ENCODE measurements at places on chromosomes 4 and X.

DNA sequence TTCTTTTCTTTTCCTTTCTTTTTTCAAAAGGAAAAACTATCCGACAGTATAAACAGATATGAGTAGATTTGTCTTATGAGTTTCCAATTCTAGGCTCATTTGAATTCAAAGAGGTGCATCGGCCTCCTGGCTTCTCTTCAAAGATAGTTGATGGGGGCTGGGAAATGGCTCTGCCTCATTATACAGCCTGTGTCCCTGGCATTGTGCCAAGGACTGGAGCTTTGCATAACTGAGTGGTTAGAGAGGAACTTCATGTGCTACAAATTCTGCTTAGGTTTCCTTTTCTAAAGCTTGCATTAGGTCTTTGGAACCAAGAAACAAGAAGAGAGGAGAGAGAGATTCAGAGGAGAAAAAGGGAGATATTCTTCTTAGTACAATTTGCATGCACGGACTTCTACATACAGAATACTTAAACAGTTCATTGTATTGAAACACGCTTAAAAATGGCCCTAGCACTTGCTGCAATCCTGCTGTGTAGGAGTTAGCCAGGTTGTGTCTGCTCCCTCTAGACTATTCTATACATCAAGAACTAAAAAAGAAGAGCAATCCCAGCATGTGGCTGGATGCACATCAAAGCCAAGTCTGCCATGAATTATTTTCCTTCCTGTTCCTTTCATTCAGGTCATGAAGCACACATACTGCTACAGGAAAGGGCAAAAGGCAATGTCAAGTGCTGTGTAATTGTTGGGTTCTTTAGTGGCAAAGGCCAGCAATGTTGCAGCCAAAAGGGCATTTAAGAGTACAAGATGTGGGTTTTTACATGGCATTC lies 70.9 kb downstream of the INTS12 start:
- no peak for DNase-seq

DNA sequence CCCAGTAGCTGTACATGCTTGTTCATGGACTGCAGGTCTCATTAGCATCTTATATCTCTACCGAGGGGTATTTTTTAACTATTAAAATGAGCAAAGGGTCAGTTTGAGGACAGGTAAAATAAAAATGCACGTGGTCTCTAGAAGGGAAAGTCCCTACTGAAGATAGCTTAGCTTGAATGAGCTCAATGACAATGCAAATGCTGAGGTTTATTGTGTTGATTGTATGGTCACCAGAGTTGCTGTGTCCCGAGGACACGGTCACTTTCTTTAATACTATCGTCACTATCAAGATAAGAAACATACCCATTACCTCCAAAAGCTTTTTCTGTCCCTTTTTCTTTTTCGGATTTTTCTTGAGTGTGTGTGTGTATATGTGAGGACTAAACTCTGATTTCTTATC lies 250.5 kb upstream of the PRKX start:
- no peak for DNase-seq

- no peak for DNase-seq
These were observed 7.1 kb upstream of the CNOT6L start for GRCh38 chr4:77826275-77826674.

DNA sequence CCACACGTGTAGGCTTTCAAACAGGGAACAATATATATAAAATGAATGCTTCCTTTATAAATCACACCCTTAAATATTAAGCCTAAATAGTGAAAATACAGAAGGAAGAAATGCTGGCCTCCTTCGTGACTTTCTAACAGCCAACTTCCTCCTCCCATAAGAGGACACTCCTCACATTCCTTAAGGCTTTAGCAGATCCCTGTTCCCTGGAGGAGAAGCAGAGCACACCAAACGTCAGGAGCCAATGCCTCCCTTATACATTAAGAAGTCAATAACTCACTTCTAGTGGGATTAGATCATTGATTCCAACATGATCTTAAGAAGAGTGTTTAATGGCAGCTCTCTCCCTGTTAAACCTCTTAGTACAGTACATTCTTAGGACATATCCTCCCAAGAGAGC lies 108.4 kb upstream of the FAM241A start:
- peak; percentile 25 for DNase-seq

DNA sequence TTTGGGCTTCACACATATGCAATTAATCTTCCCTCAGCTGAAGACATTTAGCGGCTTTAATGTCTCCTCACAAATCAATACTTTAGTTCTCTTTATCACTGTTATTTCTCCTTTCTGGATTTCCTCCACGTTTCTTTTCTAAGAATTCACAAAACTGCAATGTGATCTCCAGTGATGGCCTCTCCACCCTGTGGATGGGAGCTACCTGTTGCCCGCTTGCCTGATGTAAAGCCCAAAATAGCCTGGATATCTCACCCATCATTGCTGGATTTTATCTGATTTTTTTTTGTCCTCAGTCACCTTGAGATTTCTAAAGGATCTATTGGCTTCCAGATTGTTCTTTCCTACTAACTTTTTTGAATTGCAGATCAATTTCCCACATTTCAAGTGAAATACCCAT lies 129.3 kb upstream of the FAM241A start:
- no peak for DNase-seq

DNA sequence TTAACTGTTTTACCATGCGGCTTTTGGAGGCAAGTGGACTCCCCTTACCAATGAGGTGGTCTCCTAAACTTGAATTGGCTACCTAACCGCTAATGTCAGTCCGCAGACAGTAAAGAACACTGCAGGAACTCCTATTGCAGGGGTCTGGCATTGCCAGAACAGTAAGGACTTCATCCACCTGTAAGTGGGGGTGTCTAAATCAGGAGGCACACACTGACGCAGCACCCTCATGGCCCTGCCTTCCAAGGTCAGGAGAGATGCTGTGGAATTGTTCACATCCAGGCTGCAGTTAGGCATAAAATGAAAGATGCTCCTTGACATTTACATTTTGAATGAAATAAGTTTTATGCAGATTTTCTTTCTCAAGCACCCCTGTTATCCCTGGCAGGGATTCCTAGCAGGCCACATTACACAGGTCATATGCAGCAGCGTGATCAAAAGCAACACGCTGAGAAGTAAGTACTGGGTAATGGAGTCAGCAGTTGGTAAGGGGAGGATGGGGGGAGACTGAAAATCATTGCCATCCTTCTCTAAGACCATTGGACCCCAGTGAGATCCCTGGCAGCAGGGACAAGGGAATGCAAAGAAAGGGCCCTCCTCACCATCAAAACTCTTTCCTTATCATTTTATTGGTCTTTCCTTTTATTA lies 3.8 kb downstream of the PPARGC1A start:
- no peak for DNase-seq

GRCh38 chr4:45121426-45121975 lies 395.1 kb upstream of the GNPDA2 start:
- no peak for DNase-seq

DNA sequence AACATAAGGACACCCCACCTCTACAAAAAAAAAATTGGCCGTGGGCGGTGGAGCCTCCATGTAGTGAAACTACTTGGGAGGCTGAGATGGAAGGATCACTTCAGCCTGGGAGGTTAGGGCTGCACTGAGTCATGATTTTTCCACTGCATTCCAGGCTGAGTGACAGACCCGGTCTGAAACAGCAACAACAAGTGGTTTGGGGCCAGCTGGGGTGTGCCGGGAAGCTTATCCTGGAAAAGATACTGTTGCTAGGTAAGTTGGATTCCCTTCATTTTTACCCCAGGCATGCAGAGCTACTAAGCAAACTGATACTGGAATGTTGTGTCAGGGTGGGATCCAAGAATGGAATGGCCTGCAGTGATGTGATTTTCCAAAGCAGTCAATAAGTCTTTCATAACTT lies 57.0 kb downstream of the XAGE2 start:
- DNase-seq, result peak; percentile 1

- DNase-seq, result peak; percentile 69
These were observed 10.1 kb upstream of the BMP2K start for GRCh38 chr4:78766026-78766425.

DNA sequence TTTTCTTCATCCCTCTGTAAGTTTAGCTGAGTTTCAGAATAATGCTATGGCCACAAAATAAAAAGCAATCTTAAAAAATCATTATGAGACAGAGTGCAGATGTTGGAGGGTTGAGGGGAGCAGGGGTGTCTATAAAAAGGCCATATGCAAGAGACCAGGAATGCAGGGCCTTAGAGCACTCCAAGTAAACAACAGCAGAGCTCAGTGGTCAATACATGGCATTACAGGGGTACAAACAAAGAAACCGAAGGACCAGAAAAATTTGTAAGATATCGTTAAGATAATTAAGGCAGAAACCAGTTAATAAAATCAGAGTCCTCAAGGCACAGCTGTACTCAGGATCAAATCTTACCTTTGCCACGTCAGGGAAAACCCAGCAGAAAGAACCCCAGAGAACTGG lies 28.4 kb upstream of the NDST3 start:
- no peak for DNase-seq

DNA sequence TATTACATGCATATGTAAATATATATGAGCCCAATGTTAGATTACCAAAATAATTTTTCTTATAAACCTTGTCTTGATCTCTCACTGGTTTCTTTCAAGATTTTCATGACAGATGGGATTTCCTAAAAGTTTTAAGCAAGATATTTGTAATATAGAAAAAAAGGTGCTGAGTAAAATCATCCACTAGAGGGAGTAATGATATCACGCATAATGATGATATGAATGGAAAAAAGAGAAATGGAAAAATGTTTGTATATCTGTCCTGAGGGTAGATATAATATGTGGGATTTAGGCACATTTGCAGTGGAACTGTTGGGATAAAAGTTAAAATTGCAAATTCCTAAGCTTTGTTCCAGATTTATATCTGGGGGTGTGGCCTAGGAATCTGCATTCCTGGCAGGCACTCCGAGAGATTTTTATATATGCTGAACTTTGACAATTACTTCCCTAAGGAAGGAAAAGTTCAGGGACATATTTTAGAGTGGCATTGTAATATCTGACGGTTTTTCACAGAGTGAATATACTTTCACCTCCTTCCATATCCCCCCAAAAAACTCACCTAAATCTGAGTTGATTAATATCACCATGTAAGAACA lies 60.5 kb downstream of the TMA16 start:
- DNase-seq, result no peak

DNA sequence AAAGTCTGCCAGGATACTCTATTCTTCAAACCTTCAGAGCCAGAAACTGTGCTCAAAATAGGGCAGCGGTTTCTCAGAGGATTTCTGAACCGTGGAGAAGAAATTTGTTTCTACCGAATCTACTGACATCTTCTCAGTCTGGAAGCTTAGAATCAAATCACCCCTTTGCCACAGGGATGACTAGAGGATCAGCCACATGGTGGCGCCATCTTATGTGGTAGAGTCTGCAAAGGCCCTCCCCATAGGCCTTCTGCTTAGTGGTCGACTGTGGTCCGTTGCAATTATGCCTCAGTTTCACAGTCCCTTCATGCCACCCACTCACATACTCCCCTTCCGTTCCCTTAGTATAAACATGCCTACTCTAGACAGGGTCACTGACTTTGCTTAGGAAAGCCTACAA lies 680.7 kb upstream of the SPANXN1 start:
- no peak for DNase-seq

- no peak for DNase-seq
These were observed 674.1 kb downstream of the RAPGEF2 start for GRCh38 chr4:159776961-159777360.

DNA sequence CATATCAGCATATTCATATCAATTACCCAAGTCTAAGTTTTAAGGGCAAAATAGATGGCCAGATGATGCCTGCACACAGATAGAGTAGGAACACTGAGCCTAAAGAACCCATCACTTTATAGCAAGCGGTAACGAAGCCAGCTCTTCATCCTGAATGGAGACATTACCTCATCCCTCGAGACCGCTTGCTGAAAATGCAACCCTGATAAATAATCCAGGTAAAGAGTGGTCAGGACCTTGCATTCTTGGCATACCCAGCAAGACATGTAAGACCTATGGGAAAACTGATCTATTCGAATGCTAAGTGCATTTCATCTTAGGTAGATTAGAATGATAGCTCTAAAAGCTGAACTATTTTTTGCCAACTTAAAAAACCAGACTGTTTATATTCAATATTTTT lies 25.3 kb downstream of the DCHS2 start:
- DNase-seq, result no peak

GRCh38 chr4:105594099-105595010 lies 41.9 kb downstream of the ARHGEF38 start:
- DNase-seq, result no peak

DNA sequence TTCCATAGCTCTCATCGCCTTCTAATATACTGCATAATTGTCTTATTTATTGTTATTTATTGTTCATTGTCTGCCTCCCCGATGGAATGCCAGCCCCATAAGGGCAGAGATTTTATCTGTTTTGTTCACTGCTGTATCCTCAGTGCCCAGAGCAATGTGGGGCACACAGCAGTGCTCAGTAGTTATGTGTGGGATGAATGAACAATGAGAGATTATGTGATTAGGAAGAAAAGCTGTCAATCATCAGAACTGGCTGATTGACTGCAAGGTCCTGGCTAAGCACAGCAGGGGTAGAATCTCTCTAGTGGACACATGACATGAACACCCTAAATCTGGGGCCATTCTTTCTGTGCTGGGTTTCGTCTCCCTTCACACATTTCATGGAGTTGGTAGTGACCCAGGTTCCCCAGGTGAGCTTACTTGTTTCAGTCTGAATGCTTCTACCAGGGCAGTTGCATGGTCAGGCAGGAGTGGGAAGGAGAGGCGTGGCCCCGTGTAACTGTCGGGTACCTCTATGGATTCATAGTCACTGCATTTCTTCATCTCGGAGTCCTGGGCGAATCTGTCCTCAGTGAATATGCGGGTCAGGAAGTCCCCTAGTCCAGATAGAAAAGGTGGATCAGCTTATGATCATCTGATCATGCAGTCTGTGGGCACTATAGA lies 12.6 kb downstream of the PPEF2 start:
- no peak for DNase-seq

DNA sequence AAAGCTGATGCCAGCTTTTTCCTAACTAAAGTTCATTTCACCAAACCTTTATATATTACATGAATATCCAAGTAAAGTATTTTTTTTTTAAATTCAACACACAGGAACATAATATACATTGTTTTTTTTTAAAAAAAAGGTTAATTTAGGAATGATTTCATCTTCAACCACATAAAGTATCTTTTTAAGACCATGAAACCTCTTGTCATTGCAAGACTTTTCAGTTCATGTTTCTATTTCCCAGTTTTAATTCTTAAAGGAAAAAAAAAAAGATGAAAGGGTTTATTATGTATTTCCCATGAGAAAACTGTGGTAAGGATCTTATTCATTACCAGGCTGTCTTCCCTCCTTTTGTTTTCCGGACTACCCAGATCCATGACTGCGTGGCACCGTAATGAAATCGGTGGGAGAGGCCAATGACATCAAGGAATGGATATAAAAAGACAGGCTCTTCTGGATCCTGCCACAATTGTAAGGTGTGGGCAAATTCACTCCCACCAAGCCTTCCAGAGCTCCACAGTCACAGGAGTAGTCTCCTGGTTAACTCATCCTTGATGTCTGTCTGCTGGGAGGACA lies 84.7 kb upstream of the CBR4 start:
- DNase-seq, result no peak

DNA sequence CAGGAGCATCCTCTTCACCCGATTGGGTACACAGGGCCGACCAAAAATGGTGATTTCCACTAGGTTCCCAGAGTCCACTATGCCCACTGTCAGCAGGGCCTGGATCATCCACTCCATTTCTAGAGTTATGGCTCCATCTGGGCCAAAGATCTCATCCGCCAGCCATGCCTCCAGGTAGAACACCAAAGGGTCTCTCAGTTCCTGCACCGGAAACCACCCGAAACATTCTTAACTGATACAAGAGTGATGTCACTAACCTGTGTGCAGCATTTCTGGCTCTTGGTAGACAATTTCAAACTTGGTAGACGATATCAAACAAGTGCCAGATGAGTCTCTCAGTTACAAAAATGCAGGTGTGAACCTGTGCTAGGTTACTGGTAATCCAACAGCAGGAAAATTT lies 306.1 kb downstream of the BCOR start:
- DNase-seq, result no peak
